ENCODE measurements at places on chromosomes 13 and 19.

DNA sequence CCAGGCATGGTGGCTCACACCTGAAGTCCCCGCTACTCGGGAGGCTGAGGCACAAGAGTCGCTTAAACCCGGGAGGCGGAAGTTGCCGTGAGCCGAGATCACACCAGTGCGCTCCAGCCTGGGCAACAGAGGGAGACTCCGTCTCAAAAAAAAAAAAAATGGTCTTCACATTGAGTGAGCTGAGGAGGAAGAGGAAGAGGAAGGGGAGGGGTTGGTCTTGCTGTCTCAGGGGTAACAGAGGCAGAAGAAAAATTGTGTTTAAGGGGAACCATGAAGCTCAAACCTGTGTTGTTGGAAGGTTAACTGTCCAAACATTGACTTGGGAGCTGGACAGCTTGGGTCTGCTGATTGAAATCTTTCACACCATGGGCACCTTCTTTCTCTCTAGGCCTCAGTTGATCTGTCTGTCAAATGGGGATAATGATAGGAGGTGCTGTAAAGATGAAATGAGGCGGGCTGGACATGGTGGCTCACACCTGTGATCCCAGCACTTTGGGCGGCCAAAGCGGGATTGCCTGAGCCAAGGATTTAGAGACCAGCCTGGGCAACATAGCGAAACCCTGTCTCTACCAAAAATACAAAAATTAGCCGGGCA lies 9.8 kb upstream of the SLC44A2 start:
- no peak for DNase-seq
- H3K27ac ChIP-seq = no peak overlapping the region
- H3K27me3 ChIP-seq = no peaks in the 10 kb centered on the region
- peaks cover 26% of the 10 kb centered on the region for H3K4me1 ChIP-seq
- no peak overlapping the region for H3K4me3 ChIP-seq

GRCh38 chr19:6724631-6725492 lies 4.4 kb upstream of the C3 start:
- H3K27ac ChIP-seq = no peak overlapping the region
- H3K4me3 ChIP-seq = no peak overlapping the region
- peaks cover 37% of the 10 kb centered on the region for H3K4me1 ChIP-seq
- no peaks in the 10 kb centered on the region for H3K36me3 ChIP-seq
- H3K27me3 ChIP-seq = no peaks in the 10 kb centered on the region

- H3K4me3 ChIP-seq = no peak overlapping the region
- peaks cover 12% of the 10 kb centered on the region for H3K4me1 ChIP-seq
- no peaks in the 10 kb centered on the region for H3K27me3 ChIP-seq
These were observed 44.0 kb upstream of the MYCBP2 start for GRCh38 chr13:77370888-77371287.

DNA sequence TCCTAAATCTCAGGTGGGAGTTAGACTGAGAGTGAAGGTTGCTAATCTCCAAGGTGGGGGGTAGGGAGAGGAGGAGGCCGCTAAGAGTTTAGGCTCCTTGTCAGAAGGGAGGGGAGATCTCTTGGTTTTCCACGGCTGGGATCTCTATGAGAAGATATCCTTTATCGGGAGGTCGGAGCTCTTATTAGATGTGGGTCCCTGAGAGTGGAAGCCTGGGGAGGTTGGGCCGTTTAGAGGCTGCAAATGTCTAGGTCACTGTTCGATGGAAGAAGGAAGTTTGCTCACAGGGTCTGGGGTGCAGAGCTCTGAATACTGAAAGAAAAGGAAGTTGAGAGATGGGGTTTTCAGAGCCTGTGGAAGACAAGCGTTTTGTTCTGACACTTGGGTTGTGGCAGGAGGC lies 3.8 kb downstream of the MYADM start:
- no peak overlapping the region for H3K4me3 ChIP-seq
- peaks cover 33% of the 10 kb centered on the region for H3K36me3 ChIP-seq
- no peaks in the 10 kb centered on the region for H3K27me3 ChIP-seq
- peaks cover 64% of the 10 kb centered on the region for H3K4me1 ChIP-seq
- no peak for DNase-seq
- peak overlapping the region; percentile 69 for H3K27ac ChIP-seq

DNA sequence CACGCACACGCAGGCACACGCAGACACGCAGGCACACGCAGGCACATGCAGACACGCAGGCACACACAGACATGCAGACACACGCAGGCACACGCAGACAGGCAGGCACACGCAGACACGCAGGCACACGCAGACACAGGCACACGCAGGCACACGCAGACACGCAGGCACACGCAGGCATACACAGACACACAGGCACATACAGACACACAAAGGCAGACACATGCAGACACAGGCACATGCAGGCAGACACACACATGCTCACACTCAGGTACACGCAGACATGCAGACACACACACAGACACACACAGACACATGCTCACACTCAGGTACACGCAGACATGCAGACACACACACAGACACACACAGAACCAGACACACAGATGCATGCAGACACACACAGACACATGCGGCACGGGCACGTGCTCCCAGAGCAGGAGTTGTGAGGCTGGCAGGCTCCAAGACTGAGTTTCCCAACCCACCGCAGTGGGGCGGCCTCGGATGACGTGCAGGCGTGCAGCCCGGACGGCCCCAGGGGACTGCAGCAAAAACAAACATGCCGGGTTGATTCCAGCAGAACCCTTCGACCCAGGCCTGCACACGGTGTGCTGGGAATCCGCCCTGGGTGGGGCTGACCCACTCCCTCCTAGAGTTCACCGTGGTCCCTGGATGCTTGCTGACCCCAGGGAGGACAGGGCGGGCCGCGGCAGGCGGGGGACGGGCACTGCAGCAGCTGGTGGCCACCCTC lies 100.0 kb downstream of the GADD45B start:
- no peak overlapping the region for H3K27ac ChIP-seq
- H3K27me3 ChIP-seq = peaks cover 5% of the 10 kb centered on the region
- DNase-seq = no peak

- no peak for DNase-seq
- no peak overlapping the region for H3K27ac ChIP-seq
- no peaks in the 10 kb centered on the region for H3K36me3 ChIP-seq
These were observed 98.8 kb downstream of the SOX1 start for GRCh38 chr13:112165712-112166111.

GRCh38 chr13:64054321-64054720 lies 2638.7 kb upstream of the PCDH20 start:
- H3K27ac ChIP-seq = no peak overlapping the region
- H3K4me1 ChIP-seq = no peaks in the 10 kb centered on the region
- no peaks in the 10 kb centered on the region for H3K27me3 ChIP-seq

DNA sequence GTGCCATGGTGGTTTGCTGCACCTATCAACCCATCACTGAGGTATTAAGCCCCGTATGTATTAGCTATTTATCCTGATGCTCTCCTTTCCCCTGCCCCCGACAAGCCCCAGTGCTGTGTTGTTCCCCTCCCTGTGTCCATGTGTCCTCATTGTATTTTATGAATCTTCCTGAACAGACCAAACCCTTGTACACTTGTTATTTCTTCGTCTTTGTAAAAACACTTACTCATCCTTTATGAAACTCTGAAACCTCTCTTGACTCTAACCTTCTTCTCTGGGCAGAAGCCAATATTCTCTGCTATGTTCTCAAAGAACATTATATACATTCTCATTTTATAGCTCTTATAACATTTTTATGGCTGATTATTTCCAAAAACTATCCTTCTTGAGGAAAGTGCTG lies 746.9 kb downstream of the EFNB2 start:
- no peak overlapping the region for H3K4me3 ChIP-seq
- no peaks in the 10 kb centered on the region for H3K27me3 ChIP-seq
- H3K27ac ChIP-seq = no peak overlapping the region
- H3K4me1 ChIP-seq = no peaks in the 10 kb centered on the region
- DNase-seq = no peak

DNA sequence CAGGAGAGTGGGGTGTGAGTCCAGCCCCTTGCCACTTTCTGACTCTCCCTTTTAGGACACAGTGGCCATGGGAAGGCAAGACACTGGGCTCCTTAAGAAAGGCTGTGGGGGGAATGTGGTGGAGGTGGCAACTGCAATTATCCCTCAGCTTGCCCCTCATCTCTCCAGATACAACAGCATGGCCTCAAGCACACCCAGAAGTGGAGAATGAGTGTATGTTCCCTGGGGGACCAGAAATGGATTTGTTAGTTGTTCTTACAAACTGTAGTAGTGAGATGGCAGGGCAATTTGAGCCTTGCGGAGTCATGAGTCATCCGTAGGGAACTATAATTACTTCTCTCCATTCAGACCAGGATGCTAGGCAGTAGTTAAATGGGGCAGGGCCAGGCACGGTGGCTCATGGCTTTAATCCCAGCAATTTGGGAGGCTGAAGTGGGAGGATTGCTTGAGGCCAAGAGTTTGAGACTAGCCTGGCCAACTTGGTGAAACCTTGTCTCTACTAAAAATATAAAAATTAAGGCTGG lies 25.6 kb upstream of the CXCL17 start:
- H3K27me3 ChIP-seq = no peaks in the 10 kb centered on the region
- no peaks in the 10 kb centered on the region for H3K36me3 ChIP-seq
- H3K4me1 ChIP-seq = peaks cover 36% of the 10 kb centered on the region
- H3K4me3 ChIP-seq = no peak overlapping the region
